ENCODE measurements at places on chromosomes 3 and 15.

GRCh38 chr3:111012388-111013248 is 59.0 kb upstream of the NECTIN3 start:
- no peak for DNase-seq

- DNase-seq, result no peak
Observed at GRCh38 chr15:27449941-27450340, 479.0 kb downstream of the GABRG3 start.

GRCh38 chr3:189914799-189915198 is 205.9 kb downstream of the P3H2 start:
- DNase-seq, result peak; percentile 87

- no peak for DNase-seq
Observed at GRCh38 chr3:108127301-108127988, 36.6 kb upstream of the CD47 start.

GRCh38 chr3:186180891-186181481 is 72.1 kb upstream of the ETV5 start:
- no peak for DNase-seq

DNA sequence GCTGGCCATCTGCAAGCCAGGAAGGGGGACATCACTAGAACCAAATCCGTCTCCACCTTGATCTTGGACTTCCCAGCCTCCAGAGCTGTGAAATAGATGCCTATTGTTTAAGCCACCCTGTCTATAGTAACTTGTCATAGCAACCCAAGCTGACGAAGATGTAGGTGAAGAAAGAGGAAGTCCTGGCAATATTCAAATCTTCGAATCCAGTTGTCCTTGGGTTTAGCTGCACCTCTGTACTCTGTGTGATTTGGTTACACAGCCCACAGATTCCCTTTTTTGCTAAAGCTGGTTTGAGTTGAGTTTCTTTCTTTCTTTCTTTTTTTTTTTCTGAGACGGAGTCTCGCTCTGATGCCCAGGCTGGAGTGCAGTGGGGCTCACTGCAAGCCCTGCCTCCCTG is 68.0 kb upstream of the XCR1 start:
- peak; percentile 95 for DNase-seq

DNA sequence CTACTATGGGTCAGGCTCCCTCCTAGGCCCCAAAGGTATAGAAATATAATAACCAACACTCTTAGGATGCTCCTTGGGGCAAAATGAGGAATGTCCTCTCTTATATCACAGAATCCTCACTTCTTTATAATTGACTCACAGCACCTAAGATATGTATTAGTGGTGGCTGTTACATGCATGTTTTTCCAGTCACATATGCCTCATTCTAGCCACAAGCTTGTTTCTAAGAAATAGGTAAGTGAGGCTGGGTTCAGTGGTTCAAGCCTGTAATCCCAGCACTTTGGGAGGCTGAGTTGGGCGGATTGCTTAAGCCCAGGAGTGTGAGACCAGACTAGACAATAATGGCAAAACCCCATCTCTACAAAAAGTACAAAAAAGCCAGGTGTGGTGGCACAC is 57.9 kb upstream of the PSMD6 start:
- DNase-seq, result no peak

DNA sequence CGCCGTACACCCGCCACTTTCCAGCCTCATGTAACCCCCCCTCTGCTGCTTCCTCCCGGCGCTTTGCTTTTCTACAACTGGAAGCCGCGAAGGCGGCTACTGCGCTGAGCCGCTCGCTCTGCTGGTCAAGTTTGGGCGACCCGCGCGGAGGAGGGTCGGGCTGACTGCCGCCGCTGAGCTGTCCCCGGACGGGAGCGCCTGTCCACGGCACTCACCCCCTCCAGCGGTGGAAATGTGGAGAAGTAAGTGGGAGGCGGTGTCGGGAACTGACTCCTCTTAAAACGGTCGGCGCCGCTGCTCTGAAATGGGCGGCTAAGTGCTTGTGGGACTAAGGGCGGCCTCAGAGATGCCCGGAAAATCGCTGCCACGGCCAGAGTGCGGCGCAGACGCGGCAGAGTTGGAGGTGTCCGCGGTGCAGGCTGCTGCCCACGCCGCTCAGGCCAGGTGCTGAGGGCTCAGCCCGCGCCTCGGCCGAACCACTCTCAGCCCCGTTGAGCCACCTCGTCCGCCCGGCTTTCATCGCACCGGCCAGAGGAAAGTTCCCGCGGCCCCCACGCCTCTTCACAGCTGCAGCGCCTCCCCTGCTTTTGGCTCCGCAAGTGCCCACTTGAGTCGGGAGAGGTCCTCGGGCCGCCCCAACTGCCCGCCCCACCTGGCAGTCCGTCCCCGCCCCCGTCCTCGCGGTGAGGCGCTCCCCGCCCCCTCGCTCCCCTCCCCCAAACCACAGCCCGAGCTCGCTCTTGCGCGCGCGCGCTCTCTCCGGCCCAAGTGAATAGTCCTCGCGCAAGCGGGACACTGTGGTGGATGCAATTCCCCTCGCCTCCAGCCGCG is at the start of gene EPHA6:
Gene EPHA6, plus strand, starts transcription at position 775 of the 831 bp plus-strand sequence.
- DNase-seq, result no peak

- DNase-seq, result no peak
Observed at GRCh38 chr3:177602601-177603147, 405.4 kb upstream of the TBL1XR1 start.

- DNase-seq, result peak; percentile 31
Observed at GRCh38 chr15:81295486-81296121, 28.3 kb downstream of the STARD5 start.

DNA sequence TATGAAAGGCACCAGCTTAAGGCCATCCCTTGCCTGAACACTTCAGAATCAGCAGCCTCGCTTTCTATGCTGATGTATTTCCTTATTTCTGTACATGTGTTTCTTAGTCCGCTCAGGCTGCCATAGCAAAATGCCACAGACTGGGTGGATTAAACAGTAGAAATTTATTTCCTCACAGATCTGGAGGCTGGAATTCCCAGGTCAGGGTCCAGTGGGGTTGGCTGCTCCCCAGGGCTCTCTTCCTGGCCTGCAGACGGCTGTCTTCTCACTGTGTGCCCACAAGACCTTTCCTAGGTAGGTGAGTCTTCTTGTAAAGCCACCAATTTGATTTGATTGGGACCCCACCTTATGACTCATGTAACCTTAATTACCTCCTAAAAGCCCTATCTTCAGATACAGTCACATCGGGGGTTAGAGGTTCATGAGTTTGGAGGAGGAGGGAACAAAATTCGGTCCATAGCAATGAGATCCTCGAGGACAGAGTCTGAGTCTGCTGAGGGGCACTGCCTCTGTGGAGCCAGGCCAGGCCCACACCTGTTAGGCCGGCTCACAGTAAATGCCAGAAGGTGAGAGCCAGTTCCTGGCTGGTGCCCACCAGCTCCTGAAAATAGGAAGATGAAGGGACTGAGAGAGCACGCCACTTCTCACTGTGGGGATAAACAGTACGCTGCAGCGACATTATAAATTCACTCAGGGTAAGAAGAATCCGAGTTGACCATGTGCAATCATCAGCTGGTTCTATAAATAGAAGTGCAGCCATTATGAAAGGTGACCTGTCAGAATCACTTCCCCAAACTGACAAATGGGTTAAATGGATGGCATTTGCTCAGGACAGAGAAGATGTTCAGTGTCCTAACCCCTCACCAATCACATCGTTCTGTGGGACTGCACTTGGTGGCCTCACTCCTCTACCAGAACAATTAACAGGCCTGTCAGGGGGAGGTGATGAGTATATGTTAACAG is 41.1 kb downstream of the CTXND1 start:
- no peak for DNase-seq

DNA sequence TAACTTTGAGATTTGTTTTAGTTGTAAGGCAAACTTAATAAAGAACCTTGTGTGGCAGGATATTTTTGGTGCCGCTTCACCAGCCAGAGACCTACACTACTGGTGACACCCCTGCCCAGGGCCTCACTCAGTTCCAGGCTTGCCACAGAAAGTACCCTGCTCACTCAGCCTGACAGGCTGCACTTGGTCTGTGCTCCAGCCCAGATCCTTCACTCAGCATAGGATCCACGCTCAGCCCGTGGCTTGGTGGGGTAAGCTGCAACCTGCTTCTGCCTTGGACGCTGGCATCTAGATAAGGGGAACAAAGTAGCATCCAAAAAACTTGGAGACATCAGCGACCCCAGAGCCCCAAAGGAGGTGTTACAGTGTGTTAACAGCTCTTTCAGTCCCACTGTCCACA is 825.5 kb downstream of the EPHA3 start:
- no peak for DNase-seq

DNA sequence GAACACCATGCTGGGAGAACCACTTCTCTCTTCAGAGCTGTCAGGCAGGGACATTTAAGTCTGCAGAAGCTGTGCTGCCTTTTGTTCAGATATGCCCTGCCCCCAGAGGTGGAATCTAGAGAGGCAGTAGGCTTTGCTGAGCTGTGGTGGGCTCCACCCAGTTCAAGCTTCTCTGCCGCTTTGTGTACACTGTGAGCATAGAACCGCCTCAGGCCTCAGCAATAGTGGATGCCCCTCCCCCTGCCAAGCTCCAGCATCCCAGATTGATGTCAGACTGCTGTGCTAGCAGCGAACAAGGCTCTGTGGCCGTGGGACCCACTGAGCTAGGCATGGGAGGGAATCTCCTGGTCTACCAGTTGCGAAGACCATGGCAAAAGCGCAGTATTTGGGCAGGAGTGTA is 121.6 kb downstream of the NFKBIZ start:
- DNase-seq, result no peak

- no peak for DNase-seq
Observed at GRCh38 chr3:106326941-106327695, 458.3 kb upstream of the CBLB start.

- DNase-seq, result no peak
Observed at GRCh38 chr3:25885544-25885943, 95.7 kb downstream of the OXSM start.

DNA sequence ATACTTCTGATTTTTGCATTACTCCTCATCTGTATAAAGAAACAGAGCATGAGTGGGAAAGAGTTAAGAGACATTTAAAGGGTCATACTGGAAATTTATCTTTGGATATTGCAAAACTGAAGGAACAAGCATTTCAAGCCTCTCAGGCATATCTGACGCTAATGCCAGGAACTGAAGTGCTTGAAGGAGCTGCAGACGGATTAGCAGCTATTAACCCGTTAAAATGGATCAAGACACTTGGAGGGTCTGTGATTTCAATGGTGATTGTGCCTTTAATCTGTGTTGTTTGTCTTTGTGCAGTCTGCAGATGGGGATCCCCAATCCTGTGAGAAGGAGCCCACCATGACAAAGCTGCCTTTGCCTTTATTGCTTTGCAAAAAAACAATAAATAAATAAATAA is 202.5 kb upstream of the UBE3A start:
- no peak for DNase-seq

GRCh38 chr3:53774414-53774813 is 71.8 kb downstream of the CHDH start:
- DNase-seq, result no peak

- no peak for DNase-seq
Observed at GRCh38 chr3:4166540-4166939, 136.6 kb upstream of the SETMAR start.

GRCh38 chr3:126131881-126132750 is 48.2 kb upstream of the SLC41A3 start:
- DNase-seq, result no peak

- peak; percentile 42 for DNase-seq
Observed at GRCh38 chr15:34708422-34708821, 46.4 kb downstream of the GJD2 start.

DNA sequence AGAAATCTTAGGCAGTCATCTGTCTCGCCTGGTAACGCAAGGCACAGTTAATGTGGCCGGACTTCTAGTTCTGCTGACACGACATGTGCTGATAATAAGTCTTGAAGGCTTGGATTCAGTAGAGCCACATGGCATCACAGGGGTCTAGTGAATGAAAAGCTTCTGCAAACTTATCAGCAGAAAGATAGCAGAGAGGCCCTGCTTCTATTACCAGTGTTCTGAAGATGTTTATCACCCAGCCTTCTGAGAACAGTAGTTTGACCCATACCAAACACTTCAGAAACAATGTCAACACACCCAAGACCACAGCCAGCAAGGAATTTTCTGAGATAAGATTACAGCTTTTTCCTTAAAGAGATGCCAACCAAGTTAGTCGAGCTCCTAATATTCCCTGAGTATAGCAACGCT is 102.7 kb upstream of the UMPS start:
- DNase-seq, result no peak

GRCh38 chr3:9109568-9109914 is 139.9 kb downstream of the SRGAP3 start:
- no peak for DNase-seq

GRCh38 chr15:67186226-67186649 is 68.2 kb downstream of the AAGAB start:
- no peak for DNase-seq

- peak; percentile 50 for DNase-seq
Observed at GRCh38 chr15:63104727-63105126, 16.9 kb upstream of the LACTB start.

DNA sequence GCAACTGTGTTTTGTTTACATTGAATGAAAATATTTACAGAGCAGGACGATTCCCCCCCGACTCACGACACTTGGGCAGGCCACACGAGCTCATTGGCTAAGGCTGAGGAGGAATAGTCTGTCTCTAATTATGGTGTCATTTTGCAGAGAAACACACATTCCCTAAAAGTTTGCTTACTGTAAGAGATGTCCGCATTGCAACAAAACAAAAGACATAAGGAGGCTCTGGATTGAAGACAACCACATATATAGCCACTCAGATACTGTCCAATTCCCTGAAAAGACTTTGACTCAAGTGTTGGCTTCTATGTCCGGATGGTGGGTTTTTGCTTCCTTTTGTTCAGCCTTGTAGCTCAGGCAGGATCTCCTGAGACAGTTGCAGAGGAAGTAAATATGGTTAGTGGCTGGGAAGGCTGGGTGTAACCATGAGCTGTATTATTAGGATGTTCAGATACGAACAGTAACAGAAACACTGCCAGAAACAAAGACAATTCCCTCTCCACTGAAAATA is 170.4 kb downstream of the KLHL25 start:
- DNase-seq, result peak; percentile 44

GRCh38 chr3:31125413-31126020 is 231.1 kb upstream of the GADL1 start:
- no peak for DNase-seq

GRCh38 chr3:55484191-55484689 is 2.9 kb downstream of the WNT5A start:
- DNase-seq, result no peak

DNA sequence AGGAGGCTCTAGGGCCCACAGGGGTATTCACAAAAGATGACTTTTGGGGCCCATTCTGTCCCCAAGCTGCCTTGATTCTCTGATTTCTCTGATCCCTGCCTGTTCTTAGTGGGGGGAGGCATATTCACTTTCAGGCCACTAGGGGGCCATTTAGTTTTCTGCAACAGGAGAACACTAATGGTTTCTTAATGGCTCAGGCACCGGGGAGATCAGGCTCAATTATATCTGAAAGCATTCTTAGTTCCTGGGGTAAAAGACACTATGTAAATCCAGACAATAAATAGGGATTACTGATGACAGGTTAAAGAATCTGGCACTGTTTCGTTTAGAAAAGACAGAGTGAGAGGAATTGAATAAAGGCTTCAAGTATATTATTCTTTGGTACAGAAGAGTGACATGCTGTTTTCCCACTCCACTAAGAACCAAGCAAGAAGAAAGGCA is 2.5 kb upstream of the INAFM2 start:
- peak; percentile 75 for DNase-seq

DNA sequence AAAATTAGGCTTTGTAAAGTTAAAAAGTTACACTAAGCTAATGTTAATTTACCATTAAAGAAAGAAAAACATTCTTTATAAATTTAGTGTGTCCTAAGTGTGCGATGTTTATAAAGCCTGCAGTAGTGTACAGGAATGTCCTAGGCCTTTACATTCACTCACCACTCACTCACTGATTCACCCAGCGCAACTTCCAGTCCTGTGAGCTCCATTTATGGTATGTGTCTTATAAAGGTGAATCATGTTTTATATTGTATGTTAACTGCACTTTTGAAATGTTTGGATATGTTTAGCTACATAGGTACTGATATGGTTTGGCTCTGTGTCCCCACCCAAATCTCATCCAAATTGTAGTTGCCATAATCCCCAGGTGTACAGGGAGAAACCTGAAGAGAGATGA is 549.7 kb upstream of the EPHA6 start:
- DNase-seq, result no peak

All from AML-193 (cell line).